Activated CD4-positive, CD25-positive, alpha-beta regulatory T cell treated with anti-CD3 and anti-CD28 coated beads, Interleukin-2, amount 50 U/mL, for 72 hours (primary cell): ENCODE measurements at places on chromosomes 12 and 14.

GRCh38 chr12:32446316-32447119, 47.2 kb downstream of the FGD4 start:
- DNase-seq, result no peak

GRCh38 chr12:88381466-88381865, 198.8 kb downstream of the KITLG start:
- DNase-seq, result no peak

- DNase-seq, result no peak
These were observed 7.3 kb downstream of the ITGA7 start for GRCh38 chr12:55700255-55701018.

DNA sequence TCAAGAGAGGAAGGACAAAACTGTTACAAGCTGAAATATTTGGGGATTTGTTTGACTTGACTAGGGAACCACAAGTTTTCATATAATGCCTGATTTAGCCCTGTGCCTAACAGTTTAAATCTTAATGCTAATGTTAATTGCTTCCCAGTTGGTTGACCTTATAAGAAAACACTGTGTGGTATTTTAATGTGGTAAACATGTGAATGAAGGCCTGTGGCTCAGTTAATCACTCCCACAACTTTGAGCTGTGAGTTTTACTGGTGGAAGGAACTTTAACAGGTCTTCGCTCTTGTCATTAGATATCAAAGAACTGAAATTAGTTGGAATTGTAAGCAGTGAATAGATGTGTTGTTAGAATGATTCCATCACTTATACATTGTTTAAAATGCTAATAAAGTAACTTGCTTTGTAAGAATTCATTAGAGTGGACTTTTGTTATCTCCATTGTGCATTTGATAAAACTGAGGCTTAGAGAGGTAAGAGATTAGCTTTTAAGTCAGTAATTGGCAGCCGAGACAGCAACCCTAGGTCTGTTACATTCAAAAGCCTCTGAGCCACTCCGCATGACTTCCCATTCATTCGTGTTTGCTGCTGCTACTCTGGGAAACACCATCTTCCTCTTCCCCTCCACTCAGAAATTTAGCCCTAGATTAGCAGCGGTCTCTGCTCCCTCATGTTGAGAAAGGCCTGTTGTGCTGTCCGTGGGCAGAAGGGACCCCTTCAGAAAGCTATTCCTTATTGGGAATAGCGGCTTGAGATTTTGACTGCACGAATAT, 1.0 kb upstream of the TBK1 start:
- no peak for DNase-seq

- DNase-seq, result no peak
These were observed 659 bp downstream of the TRAFD1 start for GRCh38 chr12:112126000-112126438.

GRCh38 chr12:51797301-51797700, 51.2 kb downstream of the FIGNL2 start:
- DNase-seq, result no peak

GRCh38 chr12:117134059-117134458, 34.8 kb upstream of the TESC start:
- peak; percentile 46 for DNase-seq

GRCh38 chr12:122031342-122032216, 9.9 kb downstream of the BCL7A start:
- peak; percentile 64 for DNase-seq

GRCh38 chr12:82593901-82594396, 92.8 kb upstream of the TMTC2 start:
- no peak for DNase-seq

DNA sequence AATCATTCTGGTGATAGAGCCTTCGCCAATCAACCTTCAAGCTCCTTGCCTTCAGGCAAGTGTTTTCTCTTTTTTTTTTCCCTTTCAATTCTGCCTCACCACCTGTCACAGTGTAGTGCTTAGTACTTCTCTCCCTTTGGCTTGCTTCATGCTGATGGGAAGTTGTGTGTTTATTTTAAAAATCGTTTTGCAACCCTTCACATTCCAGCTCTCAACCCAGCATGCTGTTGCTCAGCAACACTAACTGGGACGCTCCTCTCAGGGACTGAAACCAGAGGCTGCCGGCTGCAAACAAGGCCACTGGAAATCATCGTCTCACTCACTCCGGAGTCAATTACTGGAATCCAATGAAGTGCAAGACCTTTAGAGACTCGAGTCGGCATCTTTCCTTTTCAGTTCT, 342.7 kb downstream of the PRKD1 start:
- DNase-seq, result no peak

- no peak for DNase-seq
These were observed 272.1 kb upstream of the SEL1L start for GRCh38 chr14:81805785-81806184.

- DNase-seq, result no peak
These were observed 45.9 kb downstream of the PTPN11 start for GRCh38 chr12:112464605-112465004.

DNA sequence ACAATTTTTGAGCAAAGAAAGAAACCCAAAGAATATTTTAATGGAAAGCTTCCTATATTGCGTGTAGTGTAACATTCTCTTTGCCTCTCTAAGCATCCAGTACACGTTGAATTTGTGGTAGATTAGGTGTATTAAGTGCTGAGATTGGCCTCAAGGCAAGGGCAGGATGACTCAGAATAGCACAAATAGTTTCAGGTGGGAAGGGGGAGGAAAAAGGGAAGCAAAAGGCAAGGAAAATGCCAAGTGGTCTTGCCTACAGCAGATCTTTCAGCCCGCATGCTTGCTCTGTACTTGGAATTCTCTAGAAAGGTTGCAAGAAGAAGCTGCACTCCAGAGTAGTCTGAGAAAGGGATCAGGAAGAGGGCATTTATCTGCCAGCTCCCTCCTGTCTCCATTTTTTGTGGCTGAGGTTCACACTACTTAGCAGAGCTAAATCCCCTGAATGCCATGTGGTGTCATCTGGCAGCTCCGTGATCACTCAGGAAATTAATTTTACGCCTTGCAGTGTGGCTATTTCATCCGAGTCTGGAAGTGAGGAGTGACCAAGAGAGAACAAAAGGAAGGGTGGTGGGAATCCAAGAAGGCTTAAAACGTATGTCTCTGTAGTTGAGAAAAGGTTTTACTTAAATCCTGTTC, 28.5 kb downstream of the CDKN1B start:
- no peak for DNase-seq

DNA sequence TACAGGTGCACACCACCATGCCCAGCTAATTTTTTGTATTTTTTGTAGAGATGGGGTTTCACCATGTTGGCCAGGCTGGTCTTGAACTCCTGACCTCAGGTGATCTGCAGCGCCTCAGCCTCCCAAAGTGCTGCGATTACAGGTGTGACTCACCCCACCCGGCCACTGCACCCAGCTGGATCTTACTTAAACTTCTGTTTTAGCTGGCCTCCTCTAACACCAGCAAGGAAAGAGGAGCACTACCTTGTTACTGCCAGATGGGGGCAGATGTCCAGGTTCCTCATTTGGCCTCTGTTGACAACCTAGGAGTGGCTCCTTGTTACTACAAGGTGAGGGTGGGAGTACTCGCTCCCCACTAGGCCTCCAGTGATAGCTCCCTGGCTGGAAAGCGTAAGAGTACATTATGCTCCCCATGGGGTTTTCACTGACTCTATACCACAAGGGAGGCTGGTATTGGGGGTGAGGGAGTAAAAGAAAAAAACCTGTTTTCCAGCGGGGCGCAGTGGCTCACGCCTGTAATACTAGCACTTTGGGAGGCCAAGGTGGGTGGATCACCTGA, 13.2 kb upstream of the ARF6 start:
- peak; percentile 44 for DNase-seq

DNA sequence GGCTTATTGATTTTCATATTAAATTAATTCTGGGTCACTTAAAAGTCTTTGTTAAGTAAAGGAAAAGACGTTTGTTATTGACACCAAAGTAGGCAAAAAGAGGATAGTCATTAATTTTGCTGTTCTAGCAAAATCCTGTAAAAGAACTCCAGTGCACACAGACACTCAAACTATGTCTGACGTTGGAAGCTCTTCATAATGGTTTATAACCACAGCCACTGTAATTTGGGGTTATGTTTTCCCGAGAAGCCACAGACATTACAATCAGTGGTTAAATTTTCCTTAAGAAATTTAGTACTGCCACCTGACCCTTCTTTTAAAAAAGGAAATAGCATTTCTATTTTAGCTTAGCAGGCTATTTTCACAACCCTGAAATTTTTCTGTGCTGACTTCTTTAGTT, 267.5 kb downstream of the CCDC91 start:
- no peak for DNase-seq

DNA sequence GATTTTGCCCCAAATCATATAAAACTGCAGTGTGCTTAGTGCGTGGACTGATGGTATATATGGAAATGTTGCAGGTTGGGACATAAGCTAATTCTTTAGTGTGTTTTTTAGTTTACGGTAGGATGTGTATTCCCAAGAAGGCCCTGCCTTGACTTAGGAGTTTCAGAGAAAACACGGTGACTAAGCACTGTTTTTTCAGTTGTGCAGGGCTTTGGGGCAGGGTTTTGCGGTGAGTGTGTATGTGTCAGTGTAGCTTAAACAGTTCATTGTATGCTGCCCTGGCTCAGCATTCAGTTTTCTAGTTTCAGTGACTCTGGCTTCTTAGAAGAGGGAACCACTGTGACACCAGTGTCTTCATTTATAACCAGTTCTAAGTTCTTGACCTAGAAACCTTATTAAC, 101.2 kb downstream of the AKAP6 start:
- no peak for DNase-seq

DNA sequence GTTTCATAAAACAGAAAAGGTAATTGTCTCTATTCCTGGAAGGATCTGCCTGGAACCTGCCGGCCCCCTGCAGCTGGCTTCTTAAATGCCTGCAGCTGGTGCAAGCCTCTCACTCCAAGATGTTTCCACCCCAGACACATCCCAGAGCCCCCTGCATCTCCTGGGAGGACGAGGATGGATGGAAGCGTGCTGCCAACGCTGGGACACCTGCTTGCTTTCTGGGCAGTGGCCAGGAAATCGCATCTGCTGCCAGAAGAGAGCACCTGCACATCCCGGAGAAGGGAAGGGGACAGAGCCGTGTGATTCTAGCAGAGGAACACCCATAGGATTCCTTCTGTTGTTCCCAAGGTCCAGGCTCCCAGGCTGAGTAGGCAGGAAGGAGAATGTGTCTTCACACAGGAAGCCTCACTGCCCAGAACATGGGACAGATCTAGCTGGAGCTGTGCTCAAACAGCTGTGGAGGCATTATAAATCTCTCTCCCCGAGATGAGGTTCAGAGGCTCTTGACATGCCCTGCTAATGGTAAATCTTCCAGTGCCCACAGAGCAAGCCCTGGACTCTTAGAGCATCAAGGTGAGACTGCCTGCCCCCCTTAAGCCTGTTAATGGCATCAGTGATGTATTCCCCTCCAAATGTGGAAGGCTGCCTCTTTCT, 138.8 kb upstream of the MAP1LC3B2 start:
- DNase-seq, result no peak

DNA sequence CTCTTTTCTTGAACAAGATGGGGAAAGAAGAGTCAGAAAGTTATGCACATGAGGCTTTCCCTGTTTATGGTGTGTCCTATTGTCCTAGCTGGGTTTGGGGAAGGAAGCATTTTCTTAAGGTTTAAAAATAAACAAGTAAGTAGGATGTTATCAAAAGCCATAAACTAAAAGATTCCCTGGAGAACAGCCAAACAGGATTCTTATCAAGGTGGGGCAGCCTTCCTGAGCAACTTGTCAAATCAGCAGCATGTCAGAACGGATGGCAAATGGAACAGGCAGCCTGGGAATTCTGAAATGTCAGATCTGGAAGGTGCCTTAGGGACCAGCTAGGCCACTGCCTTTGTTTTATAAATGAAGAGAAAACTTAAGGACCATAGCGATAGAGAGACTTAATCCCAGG, 152.2 kb upstream of the RGS6 start:
- no peak for DNase-seq

GRCh38 chr12:100682178-100682577, 108.7 kb downstream of the GAS2L3 start:
- no peak for DNase-seq

DNA sequence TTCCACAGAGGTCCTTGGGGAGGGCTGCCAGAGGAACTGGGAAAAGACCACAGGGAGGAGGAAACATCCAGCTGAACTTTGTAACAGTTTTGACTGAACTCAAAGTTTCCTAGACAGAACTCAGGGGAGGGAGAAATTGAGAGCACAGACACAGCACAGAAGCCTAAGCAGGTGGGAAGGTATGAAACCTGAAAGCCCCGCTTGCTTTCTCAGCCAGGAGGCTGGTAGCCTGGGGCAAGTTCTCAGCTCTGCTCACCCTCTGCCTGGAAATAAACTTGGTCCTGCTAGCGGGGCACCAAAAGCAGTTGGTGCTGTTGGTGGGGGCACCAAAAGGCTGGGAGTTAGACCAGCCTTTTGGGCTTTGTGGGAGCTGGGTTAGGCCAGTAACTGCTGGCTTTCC, 25.9 kb upstream of the OR4E1 start:
- no peak for DNase-seq

GRCh38 chr12:44317651-44318126, 481.8 kb downstream of the TMEM117 start:
- no peak for DNase-seq

DNA sequence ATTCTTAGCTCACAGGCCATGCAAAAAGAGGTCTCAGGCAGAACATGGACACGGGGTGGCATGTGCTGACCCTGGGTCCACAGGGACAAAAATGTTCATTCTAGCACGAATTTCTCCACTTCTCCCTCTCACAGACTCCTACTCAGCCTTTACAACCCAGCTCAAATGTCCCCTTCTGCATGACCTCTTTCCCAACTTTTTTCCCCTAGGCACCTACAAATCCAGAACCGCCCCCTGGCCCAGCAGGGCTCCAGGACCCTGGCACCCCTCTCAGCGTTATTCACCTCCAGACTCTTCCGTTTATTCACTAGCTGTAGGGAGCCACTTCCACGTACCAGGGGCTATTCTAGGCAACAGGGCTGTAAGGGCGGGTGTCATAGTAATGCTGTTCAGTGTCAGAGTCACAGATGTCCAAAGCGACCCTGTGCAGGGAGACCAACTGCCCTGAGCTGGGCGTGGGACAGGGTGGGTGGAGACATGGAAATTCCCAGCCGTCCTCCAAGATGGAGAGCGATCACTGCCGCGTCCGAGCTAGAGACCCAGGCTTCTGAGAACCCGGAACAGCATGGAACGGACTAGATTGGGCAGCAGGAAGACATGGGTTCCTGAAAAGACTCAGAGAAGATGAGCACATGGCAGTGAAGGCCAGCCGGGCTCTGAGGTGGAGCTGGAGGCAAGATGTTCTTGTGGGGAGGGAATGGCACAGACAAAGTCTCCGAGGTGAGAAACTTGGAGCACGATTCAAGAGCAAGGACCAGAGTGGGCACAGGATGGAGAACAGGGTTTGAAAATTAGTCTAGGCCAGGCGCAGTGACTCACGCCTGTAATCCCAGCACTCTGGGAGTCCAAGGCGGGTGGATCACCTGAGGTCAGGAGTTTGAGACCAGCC, 274.9 kb upstream of the RTL1 start:
- DNase-seq, result no peak

DNA sequence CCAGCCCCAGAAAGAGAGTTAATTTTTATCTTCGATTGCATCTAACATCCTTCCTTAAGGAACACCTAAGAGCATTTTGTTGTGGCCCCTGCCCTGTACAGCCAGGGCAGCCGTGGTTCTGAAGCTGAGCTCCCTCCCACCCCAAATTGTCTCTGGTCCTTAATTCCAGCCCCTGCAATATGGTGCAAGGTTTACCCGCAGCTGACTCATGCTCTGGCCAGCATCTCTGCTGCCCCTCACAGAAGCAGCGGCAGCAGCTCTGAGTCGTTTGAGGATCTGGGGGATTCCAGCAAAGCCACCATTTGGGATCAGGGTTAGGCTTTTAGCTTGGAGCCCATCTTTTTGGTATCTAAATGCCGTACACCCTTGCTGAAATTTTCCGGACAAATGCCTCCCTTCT, 3.3 kb downstream of the DLK1 start:
- DNase-seq, result no peak

GRCh38 chr14:104595911-104596450, 8.6 kb downstream of the TMEM179 start:
- DNase-seq, result no peak

- no peak for DNase-seq
These were observed 1191.6 kb upstream of the SEL1L start for GRCh38 chr14:82725213-82725612.
